NCI-H524 treated with DMSO at 0.1 percent for 48 hours (cell line): ENCODE measurements at places on chromosomes 4 and X.

DNA sequence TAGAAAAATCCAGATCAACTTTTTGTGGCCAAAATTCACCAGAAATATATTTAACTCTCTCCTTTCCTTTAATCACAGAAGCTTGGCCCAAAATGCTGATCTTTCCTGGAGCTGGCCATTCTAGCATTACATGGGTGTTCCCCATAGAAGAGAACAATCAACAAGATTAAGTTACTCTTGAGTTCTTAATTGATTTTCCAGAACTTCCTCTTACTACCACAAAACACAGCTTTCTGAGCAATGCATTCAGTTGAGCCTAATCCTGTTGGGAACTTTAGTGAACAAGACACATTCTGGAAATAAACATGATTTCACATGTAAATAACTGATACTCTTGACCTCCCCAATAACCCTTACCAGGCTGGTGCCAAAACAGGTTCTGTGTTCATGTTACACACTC, 45.4 kb upstream of the STIM2 start:
- DNase-seq: no peak

DNA sequence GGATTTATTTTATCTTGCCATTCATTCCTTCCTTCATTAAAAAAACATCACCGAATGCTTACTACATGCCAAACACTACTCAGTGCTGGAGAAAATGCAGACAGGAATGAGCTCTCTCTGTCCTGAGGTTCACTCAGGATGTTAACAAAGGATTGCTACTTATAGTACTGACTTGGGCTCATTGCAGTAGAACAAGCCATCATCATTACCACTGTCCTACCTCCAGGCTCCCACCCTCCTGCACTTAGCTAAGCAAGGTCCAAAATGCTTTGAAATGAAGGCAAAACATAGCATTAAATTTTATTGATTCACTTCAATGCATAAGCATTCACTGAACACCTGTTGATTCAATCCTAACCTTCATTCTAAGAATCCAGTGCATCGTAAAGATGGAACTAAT, 159.8 kb upstream of the RADX start:
- DNase-seq: no peak

DNA sequence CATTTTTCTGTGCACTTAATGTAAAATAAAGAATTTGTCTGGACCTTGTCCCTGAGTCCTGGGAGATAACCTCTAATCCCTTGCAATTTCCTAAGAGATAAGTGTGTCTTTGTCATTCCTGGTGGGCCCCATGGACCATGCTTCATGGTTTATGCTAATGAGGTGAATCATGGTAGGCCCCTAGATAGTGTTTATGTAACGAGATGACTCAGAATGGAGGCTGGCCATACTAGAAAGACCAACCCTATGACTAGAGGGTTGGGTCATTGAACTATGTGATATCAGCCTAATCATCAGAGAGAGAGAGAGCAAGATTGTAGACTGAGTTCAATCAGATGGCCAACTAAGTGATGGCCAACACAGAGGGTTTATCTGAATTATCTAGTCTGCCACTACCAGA, 64.2 kb upstream of the NHSL2 start:
- no peak for DNase-seq

GRCh38 chrX:38055170-38055847, 49.0 kb downstream of the SYTL5 start:
- DNase-seq: no peak

DNA sequence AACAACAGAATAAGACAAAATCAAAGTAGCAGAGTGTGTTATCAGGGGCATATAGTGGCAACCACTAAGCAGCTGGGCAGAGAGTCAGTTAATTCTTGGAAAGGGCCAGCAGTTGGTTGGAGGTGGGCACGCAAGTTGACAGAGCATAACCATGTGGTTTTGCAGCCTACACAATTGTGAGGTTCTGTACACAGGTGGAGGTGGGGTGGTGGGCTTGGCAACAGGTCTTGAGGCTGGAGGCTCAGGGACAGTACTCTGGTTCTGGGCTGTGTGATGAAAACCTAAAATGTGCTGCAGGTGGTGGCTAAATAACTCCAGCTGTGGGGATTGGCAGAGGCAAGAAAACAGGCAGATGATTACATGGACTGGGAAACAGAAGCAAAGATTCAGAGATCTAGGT, 1112.7 kb downstream of the PDHA2 start:
- DNase-seq: no peak

DNA sequence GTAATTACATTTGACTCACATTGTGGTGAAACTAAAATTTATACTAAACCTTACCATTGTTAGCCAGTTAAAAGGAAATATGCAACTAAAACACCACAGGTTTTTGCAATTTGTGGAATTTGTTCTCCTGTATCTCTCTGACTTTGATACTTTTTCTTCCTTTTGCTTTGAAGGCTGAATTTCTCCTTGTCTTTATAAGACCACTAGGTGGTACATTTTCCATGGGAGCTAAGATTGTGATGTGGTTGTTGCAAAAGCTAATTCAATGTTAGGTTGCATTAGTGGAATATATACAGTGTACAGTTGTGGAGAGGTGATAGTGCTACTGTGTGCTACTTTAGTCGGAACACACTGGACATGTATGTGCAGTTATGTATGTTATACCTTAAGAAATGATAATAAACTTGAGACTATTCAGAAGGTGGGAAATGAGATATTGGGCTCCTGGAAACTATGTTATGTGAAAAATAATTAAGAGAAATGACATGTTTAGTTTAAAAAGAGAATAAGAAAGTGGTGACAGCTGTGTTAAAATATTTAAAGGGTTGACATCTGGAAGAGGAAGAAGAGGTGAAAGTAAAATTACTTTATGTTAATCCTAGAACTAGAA, 70.3 kb downstream of the ARL9 start:
- no peak for DNase-seq

DNA sequence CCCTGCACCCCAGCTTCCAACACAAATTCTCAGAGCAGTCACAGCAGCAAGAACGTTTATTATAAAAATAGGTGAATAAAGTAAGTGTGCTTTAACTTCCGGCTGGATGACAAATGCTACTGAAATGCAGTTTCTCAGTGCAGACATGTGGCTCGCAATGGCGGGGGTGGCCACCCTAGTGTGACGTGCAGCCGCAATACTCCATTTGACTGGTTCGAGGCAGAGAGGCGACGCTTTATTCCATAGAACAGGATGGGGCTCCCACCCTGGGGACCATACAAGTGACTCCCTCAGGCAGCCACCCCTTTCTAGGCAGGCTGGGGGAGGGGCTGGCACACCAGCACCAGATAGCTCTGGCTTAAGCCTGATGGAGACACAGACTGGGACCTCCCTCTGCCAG, 14.5 kb downstream of the TNIP2 start:
- no peak for DNase-seq

- no peak for DNase-seq
These were observed 305.6 kb downstream of the DCHS2 start for GRCh38 chr4:154186035-154186434.

DNA sequence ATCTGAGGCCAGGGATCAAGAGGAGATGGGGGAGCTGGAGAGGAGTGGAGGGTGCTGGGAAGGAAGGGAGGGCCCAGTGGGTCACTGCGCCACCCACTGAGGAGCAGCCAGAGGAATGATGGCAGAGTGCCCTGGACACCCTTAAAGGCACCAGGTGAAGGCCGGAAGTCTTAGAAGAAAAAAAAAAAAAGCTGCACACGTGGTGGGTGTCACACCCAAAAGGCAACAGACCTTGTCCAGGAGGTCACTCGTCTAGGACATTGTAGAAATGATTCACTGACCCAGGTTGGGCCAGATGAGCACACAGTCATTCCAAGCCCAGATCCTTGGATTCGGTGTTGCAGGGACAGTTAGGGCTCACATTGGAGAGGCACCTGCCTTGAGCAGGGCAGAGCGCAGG, 93.5 kb upstream of the TRIM2 start:
- no peak for DNase-seq

GRCh38 chr4:32128549-32128948, 1408.4 kb downstream of the PCDH7 start:
- DNase-seq: no peak

DNA sequence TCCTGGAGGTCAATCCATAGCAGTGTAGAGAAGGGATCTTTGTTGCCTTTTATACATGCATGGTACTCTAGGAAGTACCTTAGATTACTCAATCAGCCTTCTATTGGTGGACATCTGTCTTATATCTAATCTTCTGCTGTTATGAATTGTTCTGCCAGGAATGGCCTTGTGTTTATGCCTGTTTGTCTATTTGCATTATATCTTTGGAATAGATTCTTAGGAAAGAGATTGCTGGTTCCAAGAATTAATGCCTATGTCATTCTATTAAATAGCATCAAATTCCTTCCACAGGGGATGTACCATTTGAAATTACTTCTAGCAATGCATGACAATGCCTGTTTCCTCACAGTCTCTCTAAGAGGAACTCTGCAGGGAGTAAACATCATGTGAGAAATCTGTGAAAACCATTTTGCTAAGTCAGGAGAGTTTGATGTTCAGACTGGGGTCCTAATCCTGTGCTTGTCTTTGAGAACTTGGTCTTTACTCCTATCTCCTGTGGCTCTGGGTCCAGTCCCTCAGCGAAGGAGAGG, 42.5 kb downstream of the BEX3 start:
- DNase-seq: no peak

DNA sequence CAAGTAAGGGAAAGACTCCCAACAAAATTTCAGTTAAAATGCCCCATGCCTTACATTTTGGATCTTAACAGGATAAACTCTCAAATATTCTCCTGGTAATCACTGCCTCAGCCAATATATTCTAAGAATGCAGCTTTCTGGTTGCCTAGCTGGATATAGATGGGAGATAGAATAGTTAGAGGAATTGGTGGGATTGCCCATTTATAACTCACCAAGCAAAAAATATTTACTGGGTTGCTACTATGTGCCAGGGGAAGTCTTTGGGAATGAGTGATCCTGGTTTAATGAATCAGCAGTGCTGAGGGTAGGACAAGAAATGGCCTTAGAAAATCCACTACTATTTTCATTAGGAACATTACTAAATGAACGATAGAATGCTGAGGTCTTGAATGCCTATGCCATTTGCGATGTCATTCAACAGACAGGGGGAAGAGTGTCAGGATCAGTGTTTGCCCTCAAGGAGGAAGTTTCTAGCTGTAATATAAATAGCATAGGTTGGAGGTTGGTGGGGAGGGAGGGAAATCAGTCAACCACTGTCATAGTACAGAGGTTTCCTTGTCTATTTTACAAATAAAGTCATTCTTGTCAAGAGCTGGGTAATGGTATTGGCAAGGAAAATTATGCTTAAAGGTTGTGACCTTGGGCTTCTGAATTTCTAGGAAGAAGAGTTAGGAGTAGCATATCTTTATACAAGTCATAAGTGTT, 63.5 kb downstream of the ENOPH1 start:
- DNase-seq: no peak

- no peak for DNase-seq
These were observed 97.3 kb downstream of the COL25A1 start for GRCh38 chr4:109205186-109205585.

GRCh38 chrX:52425775-52426174, 57.0 kb downstream of the XAGE2 start:
- no peak for DNase-seq

- DNase-seq: no peak
These were observed 1162.1 kb downstream of the RAPGEF2 start for GRCh38 chr4:160265014-160265413.

GRCh38 chr4:121541696-121542095, 155.1 kb downstream of the ANXA5 start:
- no peak for DNase-seq

- no peak for DNase-seq
These were observed 59.9 kb upstream of the CDKN2AIP start for GRCh38 chr4:183384516-183384915.

GRCh38 chrX:115021121-115021520, 3.7 kb upstream of the IL13RA2 start:
- peak; percentile 27 for DNase-seq

- no peak for DNase-seq
These were observed 353.1 kb upstream of the BOD1L1 start for GRCh38 chr4:13980317-13981310.

DNA sequence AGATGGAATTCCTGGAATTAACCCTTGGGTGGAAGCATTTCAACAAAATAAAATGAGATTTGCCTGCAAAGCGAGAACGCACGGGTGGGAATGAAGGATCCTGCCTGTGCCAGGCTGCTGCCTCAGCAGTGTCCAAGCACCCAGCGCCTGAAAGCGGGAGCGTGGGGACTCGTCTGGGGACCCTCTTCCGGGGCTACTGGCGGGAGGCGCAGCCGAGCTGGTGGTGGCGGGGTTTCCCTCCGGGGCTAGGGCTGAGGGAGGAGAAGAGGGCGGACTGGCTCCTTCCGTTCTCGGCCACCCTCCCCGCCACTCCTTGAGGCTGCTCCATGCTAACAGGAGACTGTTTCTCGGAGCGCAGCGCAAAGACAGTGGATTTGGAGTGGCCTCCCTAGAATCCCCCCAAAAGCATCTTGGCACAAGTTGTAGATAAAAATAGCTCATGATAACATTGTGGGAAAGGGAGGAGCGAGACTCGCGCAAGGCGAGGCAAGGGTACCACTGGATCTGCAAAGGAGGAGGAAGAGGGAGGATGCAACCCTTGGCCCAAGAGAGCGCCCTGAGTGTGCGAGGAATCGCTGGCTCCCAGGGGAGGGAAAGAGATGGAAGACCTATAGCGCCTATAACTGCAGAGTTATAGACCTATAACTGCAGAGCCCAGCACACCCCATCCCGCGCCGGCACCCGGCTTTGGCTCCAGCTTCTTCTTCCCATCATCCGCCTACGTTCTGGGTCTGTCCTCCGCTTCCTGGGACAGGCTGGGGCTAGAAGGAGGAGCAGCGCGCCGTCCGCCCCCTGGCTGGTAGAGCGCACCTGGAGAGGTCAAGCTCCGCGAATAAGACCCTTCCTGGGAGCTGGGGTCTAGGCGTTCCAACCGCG, 1.3 kb downstream of the HS3ST1 start:
- DNase-seq: no peak

DNA sequence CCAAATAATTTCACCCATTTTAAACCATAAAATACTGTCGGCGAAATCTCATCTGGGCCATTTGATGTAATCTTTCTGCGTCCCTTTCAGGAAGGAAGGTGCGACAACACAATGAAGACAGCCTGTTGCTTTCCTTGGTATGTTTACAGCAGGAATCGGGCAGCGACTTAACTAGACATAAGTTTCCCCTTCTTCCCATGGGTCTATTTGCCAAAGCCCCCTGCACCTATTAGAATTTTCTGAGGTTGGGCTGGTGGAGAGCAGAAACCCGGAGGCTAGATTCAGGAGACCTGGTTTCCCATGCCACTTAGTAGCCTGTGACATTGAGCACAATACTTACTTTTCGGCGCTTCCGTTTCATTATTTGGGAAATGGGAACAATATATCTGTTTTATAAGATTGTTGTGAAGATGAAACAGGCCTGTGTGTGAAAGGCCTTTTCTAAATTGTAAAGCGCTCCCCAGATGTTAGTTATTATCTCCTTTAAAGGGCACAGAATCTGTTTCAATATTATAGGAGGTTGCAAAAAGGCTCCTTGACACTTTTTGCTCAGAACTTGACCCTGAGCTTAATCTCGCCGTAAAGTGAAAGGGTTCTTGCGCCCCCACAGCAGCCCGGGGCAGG, 552 bp upstream of the AFF1 start:
- no peak for DNase-seq
